ENCODE measurements at places on chromosomes 11 and 22. TPM values are rescaled to one million over a fixed set of nuclear protein-coding genes. Genes with fewer than 3 reads are reported as not detected.

CRYBB2 gene
- polyA plus RNA-seq = 0.09 TPM

GRCh38 chr11:103633068-103633788 is 403.2 kb upstream of the DDI1 start:
- no peak for DNase-seq

CRYBB1 gene
- not detected for polyA plus RNA-seq

GRCh38 chr11:108545909-108546501 is 47.6 kb downstream of the EXPH5 start:
- no peak for DNase-seq

DNA sequence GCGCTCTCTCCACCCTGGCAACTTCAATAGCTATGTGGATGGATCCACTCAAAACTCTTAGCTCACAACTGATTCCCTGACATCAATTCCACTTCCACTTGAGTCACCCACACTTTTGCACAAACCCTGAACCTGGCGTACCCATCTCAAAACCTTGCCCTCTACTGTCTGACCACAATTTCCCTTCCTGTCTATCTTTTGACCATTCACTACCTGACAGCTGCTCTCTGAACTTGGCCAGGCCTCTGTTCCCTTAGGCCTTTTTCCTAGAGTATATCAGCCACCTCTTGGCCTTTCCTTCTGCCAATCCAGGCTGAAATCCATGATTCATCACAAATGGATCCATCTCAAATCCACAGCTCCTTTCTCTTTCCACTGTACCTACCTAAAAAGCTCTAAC is 106.0 kb downstream of the RPL27A start:
- no peak for DNase-seq

DNA sequence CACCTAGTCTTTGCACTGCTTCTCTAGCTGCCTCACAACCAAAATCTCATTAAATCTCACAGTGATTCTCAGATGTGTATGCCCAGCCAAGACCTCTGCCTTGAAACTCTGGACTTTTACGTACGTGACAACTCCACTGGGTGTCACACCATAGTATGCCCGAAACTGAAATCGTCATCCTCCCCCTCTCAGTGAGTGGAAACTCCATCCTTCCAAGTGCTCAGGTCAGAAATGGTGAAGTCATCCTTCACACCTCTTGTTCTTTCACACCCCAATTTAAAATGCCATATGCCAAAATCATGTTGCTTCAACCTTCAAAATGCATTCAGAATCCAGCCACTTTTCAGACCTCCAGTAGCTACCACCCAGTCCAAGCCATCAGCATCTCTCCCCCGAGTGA is 42.5 kb downstream of the SFI1 start:
- no peak for DNase-seq

GRCh38 chr11:69750108-69750850 is 24.9 kb downstream of the FGF4 start:
- DNase-seq = no peak

BIK gene
- 2.6 TPM for polyA plus RNA-seq

DNA sequence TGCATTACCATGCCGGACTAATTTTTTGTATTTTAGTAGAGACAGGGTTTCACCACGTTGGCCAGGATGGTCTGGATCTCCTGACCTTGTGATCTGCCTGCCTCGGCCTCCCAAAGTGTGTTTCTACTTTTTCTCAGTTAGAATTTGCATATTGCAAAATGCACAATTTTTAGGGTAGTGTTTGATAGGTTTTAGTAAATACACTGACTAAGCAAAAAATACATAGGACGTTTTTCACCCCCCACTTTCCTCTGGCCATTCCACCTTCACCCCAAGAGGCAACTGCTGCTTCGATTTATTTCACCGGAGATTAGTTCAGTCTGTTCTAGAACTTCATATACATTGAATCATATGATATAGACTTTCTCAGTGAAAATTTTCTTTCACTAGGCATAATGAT is 1269.1 kb downstream of the TBC1D22A start:
- DNase-seq = no peak

DNA sequence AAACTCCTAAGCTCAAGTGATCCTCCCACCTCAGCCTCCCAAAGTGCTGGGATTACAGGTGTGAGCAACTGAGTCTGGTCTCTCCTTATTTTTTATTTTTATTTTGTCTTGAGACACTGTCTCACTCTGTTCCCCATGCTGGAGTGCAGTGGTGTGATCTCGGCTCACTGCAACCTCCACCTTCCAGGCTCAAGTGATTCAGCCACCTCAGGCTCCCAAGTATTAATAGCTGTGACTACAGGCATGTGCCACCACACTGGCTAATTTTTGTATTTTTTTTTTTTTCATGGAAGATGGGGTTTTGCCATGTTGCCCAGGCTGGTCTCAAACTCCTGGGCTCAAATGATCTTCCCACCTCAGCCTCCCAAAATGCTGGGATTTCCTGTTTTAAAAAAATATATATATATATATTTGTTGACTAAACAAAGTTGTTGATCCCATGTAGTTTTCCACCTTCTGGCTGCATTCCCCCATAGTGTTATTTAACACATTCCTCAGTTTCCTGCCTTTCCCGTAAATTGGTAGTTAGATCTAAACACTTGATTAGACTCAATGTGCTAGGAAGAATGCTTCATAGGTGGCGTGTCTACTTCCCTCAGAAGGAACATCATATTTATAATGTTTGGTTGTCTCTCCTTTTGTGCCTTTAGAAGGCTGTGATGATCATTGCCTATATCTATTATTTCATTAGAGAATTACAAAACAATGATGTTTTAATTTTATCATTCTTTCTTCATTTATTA is 38.8 kb downstream of the LRRC32 start:
- DNase-seq = no peak

GTSE1 gene
- 16.0 TPM for polyA plus RNA-seq

SUSD2 gene
- polyA plus RNA-seq = 0.22 TPM

DCDC1 gene
- 0.02 TPM for polyA plus RNA-seq

DCUN1D5 gene
- 63.5 TPM for polyA plus RNA-seq

DNA sequence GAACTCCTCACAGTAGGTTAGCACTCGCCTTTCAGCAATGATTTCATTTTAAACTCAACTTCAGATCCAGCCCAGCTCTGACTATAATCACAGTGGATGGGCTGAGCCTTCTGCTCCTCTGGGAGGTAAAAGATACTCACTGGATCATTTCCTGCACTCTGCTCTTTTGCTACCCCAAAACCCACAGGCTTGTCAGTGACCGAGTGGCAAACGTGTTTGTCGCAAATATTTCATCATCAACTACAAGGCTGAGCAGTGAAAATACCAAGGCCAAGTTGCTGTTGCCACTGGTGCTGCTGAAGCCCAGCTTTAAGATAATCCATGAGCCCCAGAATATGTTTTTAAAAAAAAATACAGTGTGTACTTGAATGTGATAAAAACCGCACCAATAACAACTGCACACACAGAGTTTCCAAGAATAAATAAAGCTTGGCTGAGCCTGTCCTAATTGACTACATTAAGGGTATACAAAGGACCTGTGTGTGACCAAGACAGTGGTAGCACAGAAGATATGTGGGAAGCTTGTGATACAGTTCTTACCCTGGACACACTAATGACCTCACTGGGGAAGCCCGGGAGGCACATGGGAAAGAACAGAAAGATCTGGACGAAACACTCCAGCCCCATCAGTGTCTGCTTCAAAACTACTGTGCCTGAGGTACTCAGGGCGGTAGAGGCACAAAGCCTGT is 41.3 kb downstream of the ABTB2 start:
- peak; percentile 21 for DNase-seq

DNA sequence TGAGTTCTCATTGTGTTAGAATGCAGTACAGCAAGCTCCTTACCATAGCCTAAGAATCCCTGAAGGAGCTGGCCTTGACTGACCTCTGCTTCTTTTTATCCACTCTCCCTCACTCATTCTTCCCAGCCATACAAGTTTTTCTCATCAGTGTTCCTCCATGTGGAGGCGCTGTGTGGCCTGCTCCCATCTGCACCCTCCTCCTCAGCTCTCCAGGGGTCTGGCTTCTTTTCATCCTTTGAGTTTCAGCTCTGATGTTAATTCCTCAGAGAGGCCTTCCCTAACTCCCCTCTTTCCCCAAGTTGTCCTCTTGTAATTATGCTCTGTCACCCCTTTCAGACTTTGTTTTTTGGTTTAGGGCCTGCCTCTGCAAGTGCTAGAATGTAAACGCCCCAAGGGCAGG is 144.8 kb downstream of the WNT7B start:
- DNase-seq = no peak

- no peak for DNase-seq
Observed at GRCh38 chr11:117545706-117546105, 218.1 kb downstream of the CEP164 start.

DNA sequence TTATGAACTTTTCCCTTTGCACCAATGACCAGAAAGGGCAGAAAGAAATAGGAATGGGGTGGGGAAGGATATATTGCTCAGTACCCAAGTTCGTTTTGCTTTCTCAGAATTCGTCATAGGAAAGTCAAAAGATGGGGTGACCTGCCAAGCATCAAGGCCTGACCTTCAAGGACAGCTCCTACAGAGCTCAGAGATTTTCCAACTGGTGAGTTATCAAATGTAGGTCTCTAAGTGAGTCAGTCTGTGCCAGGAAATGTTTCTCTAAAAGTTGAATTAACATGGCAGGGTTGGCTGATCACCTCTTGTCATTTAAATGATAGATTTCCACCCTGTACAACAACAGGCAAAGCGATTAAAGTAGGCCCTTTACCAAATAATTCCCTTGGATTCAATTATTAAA is 307.2 kb downstream of the CADM1 start:
- no peak for DNase-seq
